ENCODE measurements at places on chromosomes 7 and 10.

DNA sequence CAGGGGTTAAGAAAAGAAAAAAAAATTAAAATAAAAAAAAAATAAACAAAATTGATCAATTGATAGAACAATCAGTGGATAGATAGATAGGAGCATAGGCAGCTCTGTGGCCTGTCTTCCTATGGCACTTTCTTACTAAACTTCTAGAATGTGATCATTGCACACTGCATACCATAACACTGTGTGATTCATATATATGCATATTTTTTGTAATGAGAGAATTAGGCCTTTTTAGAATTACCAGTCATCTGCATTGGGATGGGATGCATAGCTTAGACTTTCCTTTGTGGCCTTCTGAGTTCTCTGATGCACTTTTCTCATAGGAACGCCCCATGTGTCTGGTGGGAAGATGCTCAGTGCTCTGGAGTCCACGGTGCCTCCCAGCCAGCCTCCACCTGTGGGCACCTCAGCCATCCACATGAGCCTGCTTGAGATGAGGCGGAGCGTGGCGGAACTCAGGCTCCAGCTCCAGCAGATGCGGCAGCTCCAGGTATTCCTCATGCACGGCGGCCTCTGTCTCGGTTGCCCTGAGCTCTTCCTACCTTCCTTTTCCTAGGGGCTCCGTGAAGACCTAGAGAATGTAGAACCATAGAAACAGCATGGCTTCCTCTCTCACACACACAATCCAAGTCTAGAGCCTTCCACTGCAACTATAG lies 222.5 kb downstream of the ARHGAP21 start:
- no peaks in the 10 kb centered on the region for H3K27me3 ChIP-seq
- peaks cover 8% of the 10 kb centered on the region for H3K4me1 ChIP-seq
- no peak overlapping the region for H3K4me3 ChIP-seq
- DNase-seq: no peak
- H3K36me3 ChIP-seq: peaks cover 11% of the 10 kb centered on the region

DNA sequence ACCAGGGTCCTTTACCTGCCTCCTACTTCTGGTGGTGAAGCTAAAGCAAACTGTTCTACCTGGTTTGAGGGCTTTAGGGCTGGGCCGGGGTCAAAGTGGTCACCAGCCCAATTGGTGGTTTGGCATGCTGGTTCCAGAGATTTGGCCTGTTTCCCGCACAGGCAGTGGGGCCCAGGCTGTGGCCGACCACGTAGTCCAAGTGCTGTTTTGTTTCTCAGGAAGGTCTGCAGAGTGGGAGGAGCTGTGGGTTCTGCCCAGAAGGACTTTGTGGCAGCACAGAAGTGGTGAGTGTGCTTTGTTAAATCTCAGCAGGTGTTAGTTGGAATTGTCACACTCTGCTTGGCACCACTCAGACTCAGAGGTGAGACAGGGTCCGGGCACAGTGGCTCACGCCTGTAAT lies 85.8 kb downstream of the MKX start:
- no peak overlapping the region for H3K4me3 ChIP-seq
- no peak for DNase-seq
- no peaks in the 10 kb centered on the region for H3K36me3 ChIP-seq
- H3K27me3 ChIP-seq: no peaks in the 10 kb centered on the region

- no peak overlapping the region for H3K4me3 ChIP-seq
- H3K27me3 ChIP-seq: no peaks in the 10 kb centered on the region
- no peak for DNase-seq
- no peak overlapping the region for H3K27ac ChIP-seq
Measured at GRCh38 chr7:91789558-91789957, 90.9 kb downstream of the MTERF1 start.

DNA sequence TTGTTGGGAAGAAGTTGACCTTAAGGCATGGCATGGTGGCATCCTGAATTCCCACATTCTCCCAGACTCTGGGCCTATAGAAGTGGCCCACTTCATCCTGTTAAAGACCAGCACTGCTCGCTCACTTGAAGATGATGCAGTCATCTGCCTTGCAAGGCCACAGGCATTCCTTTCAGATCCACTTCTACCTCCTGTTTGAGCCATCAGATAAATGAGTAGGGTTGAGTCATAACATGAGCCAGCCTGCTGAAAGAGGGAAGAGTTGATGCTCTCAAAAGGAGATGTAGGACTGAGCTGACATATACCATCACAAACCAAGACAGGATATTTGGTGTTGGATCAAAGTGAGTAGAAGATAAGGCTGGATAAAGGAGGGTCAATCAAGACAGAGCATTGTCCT lies 1.5 kb upstream of the EBLN1 start:
- DNase-seq: no peak
- H3K4me3 ChIP-seq: no peak overlapping the region
- no peaks in the 10 kb centered on the region for H3K4me1 ChIP-seq
- H3K36me3 ChIP-seq: no peaks in the 10 kb centered on the region

DNA sequence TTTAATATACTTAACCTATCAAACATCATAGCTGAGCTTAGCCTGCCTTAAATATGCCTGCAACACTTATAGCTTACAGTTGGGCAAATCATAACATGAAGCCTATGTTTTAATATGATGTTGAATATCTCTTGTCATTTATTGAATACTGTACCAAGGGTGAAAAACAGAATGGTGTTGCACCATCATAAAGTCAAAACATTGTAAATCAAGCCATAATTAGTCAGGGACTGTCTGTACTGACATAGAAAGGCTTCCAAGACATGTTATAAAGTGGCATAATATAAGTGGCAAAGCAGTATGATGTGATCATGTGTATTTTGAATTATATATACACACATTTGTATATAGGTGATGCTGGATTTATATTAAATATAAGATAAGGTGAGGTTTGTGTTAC lies 140.0 kb downstream of the ZEB1 start:
- no peaks in the 10 kb centered on the region for H3K4me1 ChIP-seq
- peaks cover 5% of the 10 kb centered on the region for H3K27me3 ChIP-seq
- no peaks in the 10 kb centered on the region for H3K36me3 ChIP-seq
- no peak overlapping the region for H3K27ac ChIP-seq

DNA sequence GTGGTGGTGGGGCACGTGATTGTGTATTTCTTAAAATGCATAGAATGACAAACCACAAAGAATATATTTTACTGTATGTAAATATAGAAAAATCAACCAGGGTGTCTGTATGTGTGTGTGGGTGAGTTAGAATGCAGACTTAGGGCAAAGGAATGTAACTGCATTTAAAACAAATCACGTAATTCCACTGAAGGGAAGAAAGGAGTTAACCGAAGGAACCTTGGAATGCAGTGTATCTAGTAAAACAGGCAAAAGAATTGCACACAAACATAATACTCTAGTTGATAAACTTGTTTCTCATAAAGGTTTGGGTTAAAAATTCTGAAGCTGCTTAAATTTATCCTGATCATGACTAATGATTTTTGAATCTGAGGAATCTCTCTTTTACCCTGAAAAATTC lies 134.9 kb downstream of the ADRA2A start:
- no peak overlapping the region for H3K27ac ChIP-seq
- H3K36me3 ChIP-seq: peaks cover 2% of the 10 kb centered on the region
- H3K27me3 ChIP-seq: no peaks in the 10 kb centered on the region
- no peak overlapping the region for H3K4me3 ChIP-seq

DNA sequence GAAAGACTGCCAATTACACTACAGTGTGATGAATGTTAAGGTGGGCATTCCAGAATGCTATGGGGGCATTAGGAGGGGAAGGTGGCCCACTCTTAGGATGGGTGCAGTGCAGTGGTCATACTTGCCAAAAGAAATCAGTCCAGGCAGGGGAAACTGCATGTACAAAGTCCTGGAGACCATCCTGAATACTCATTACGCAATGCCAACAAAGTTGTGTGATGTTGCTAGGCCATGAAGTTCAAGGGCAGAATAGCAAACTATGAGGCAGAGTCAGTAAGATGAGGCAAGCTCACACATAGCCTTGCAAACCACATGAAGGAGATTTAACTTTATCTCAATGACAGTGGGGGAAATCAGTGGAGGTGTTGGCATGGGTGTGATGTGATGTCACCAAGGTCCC lies 49.8 kb upstream of the SLC35B4 start:
- no peaks in the 10 kb centered on the region for H3K36me3 ChIP-seq
- H3K27me3 ChIP-seq: peaks cover 3% of the 10 kb centered on the region
- no peak overlapping the region for H3K27ac ChIP-seq
- H3K4me1 ChIP-seq: no peaks in the 10 kb centered on the region
- no peak for DNase-seq

DNA sequence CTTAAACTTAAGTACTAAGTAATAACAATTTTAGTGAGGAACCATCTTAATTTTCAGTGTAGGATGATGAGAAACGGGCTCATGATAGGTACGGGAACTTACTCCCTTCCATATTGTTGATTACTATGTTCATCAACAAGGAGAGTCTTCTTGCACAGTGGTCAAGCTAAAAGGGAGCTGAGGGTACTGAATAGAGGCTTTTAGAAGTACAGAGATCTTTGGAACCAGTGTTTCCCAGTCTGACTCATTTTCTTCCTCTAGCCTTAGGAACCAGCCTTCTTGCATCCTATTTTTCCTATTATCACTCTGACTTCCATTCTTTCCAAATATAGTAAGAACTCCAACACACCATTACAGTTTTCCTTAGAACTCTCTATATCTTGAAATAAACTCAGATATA lies 17.6 kb upstream of the SEMA3D start:
- no peak overlapping the region for H3K4me3 ChIP-seq
- no peak for DNase-seq
- no peak overlapping the region for H3K27ac ChIP-seq
- H3K36me3 ChIP-seq: peaks cover 30% of the 10 kb centered on the region

DNA sequence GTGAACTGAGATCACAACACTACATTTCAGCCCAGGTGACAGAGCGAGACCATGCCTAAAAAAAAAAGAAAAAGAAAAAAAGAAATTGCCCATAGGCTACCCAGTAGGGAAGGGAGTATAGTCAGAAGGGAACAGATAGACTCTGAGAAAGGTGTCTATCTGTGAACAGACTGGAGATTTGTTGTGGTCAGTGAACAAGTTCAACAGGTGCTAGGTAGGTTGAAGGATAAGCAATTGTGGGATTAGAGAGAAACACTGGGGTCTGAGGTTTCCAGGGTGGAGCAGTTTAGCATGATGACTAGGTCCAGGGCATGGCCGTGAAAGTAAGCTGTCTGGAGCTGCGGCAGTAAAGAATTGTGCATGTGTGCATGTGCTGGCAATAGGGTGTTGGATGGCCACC lies 6.9 kb downstream of the LRGUK start:
- peaks cover 58% of the 10 kb centered on the region for H3K4me1 ChIP-seq
- H3K4me3 ChIP-seq: no peak overlapping the region
- H3K27ac ChIP-seq: no peak overlapping the region
- DNase-seq: no peak
- H3K27me3 ChIP-seq: no peaks in the 10 kb centered on the region
- H3K36me3 ChIP-seq: peaks cover 12% of the 10 kb centered on the region

DNA sequence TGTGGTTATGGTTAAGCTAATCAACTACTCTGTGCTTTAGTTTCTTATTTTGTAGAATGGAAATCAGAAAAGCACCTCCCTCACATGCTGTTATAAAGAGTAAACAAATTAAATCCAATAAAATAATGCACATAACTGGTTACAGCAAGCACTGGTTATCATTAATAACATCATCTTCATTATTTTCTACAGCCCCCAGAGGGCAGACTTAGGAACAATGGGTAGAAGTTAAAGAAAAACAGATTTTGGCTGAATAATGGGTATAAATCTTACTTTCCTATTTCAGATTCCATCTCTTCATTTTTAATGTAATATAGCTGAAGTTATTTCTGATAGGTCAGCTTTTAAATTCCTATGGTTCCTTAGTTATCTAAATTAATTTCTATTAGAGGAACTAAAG lies 126.5 kb downstream of the DOCK4 start:
- peaks cover 32% of the 10 kb centered on the region for H3K4me1 ChIP-seq
- DNase-seq: no peak
- no peaks in the 10 kb centered on the region for H3K27me3 ChIP-seq
- H3K36me3 ChIP-seq: peaks cover 4% of the 10 kb centered on the region
- H3K4me3 ChIP-seq: no peak overlapping the region

- H3K36me3 ChIP-seq: peaks cover 23% of the 10 kb centered on the region
- peaks cover 2% of the 10 kb centered on the region for H3K4me1 ChIP-seq
- H3K27me3 ChIP-seq: no peaks in the 10 kb centered on the region
- DNase-seq: no peak
Measured at GRCh38 chr10:60908031-60908430, 36.0 kb downstream of the RHOBTB1 start.

- H3K4me1 ChIP-seq: peaks cover 44% of the 10 kb centered on the region
- no peak overlapping the region for H3K27ac ChIP-seq
- DNase-seq: no peak
- H3K36me3 ChIP-seq: no peaks in the 10 kb centered on the region
- H3K27me3 ChIP-seq: no peaks in the 10 kb centered on the region
Measured at GRCh38 chr7:112157072-112157471, 49.1 kb downstream of the DOCK4 start.

- no peak overlapping the region for H3K27ac ChIP-seq
- no peak overlapping the region for H3K4me3 ChIP-seq
- H3K4me1 ChIP-seq: no peaks in the 10 kb centered on the region
- no peak for DNase-seq
Measured at GRCh38 chr7:113279256-113279655, 160.9 kb upstream of the SMIM30 start.

- peaks cover 56% of the 10 kb centered on the region for H3K4me1 ChIP-seq
- peak; percentile 45 for DNase-seq
- H3K4me3 ChIP-seq: peak overlapping the region; percentile 66
- no peaks in the 10 kb centered on the region for H3K36me3 ChIP-seq
Measured at GRCh38 chr10:129964611-129965424, 744 bp upstream of the EBF3 start.

DNA sequence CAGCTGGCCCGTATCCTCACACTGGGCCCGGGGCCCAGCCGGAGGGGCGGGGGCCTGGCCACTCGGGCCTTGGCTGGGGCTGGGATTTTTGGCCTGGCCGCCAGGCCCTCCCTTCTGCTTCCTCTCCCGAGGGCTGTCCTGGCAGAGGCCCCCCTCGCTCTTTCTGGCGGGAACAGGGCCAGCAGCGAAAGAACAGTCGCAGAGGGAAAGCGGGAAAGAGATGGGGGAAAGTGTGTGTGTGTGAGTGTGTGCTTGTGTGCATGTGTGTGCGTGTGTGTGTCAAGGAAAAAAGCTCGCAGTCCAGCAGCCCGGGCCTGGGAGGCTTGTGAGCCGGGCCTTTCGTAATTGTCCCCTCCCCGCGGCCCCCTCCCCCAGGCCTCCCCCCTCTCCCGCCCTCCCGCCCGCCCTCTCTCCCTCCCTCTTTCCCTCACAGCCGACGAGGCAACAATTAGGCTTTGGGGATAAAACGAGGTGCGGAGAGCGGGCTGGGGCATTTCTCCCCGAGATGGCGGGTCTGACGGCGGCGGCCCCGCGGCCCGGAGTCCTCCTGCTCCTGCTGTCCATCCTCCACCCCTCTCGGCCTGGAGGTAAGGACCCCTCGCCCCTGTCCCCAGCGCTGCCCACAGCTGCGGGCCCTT lies at the start of gene ELN:
Gene ELN, plus strand, starts transcription at position 491 of the 638 bp plus-strand sequence. Its CDS starts 15 bp downstream, at position 506.
- DNase-seq: no peak
- no peaks in the 10 kb centered on the region for H3K36me3 ChIP-seq
- H3K27me3 ChIP-seq: peaks cover 10% of the 10 kb centered on the region

Measured in WTC11 (cell line).